ENCODE measurements at places on chromosomes 5 and 9. TPM values are rescaled to one million over a fixed set of nuclear protein-coding genes. Genes with fewer than 3 reads are reported as not detected.

Gene RETREG1
- total RNA-seq = 0.91 TPM

Gene ATP6V1G1
- 118 TPM for total RNA-seq

Gene FGFR4
- total RNA-seq = 1.7 TPM

GRCh38 chr9:68779558-68780379, 74.7 kb downstream of the PIP5K1B start:
- peaks cover 8% of the 10 kb centered on the region for H3K27me3 ChIP-seq
- H3K4me3 ChIP-seq = no peak overlapping the region
- H3K36me3 ChIP-seq = no peaks in the 10 kb centered on the region
- peak; percentile 98 for DNase-seq

GRCh38 chr9:135480071-135480939, 723 bp downstream of the PPP1R26 start:
- peak overlapping the region; percentile 23 for H3K27ac ChIP-seq
- peaks cover 9% of the 10 kb centered on the region for H3K36me3 ChIP-seq
- no peak for DNase-seq
- peaks cover 10% of the 10 kb centered on the region for H3K4me1 ChIP-seq

GRCh38 chr5:82167372-82167935, 110.7 kb downstream of the RPS23 start:
- no peak for DNase-seq
- no peaks in the 10 kb centered on the region for H3K27me3 ChIP-seq
- no peak overlapping the region for H3K27ac ChIP-seq
- H3K4me3 ChIP-seq = no peak overlapping the region

DNA sequence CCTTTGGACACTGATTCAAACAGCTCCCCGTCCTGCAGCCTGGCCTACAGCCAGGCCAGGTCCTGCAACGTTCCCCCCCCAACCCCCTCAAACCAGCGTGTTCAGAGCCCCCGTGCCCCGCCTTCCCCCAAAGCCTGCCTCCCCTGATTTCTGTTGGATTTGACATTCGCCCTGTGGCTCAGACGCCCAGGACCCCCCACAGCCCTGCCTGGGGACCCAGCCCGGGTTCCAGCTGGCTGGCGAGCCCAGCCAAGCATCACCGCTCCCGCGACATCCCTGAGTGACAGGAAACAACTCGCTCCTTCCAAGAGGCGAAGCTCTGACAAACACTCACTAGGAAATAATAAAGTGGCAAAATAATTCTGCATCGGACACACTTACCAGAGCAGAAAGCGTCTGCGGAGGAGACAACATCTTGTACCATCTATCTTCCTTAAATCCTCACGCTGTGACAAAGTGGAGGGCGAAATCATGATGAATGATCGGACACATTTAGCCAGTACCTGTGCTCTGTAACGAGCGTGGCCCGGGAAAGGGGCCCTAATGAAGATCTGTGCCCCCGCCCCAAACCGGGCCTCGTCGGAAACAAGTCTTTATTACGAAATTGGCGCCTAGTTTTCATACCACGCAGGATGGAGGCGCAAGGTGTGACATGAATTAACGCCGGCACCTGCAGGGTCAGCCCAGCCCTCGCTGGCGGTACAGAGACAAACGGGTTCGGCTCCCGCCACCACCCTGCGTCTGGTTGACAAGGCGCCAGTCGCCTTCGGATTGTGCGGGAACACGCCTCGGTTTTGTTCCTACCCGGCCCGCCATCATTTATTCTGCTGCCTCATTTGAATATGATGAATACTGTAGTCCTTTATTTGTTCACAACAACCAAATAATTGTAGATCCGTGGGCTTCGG, 91.0 kb upstream of the MVB12B start:
- H3K4me1 ChIP-seq = no peaks in the 10 kb centered on the region
- no peak overlapping the region for H3K4me3 ChIP-seq
- H3K27me3 ChIP-seq = peaks cover 11% of the 10 kb centered on the region
- H3K36me3 ChIP-seq = no peaks in the 10 kb centered on the region
- no peak overlapping the region for H3K27ac ChIP-seq

DNA sequence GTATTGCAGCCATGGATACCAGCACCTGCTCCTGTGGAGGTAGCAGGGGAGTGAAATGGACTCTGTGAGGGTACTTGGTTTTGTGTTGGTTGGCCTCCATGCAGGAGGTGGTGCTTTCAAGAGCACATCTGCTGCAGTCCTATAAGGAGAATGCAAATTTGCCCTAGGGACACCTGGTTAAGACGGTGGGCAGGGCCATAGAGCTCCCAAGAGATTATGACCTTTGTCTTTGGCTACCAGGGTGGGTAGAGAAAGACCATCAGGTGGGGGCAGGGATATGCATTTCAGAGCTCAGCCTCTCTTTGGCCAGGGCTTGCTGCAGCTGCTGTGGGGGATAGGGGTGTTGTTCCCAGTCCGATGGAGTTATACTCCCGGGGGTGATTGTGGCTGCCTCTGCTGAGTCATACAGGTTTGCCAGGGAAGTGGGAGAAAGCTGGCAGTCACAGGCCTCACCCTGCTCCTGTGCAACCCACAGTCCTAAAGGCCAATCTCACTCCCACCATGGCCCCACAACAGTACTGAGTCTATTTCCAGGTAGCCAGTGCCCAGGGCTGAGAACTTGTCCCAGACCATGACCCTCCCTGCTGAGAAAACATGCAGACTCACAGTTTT, 14.0 kb upstream of the PDLIM4 start:
- peaks cover 16% of the 10 kb centered on the region for H3K27me3 ChIP-seq
- H3K4me1 ChIP-seq = no peaks in the 10 kb centered on the region
- no peak for DNase-seq
- H3K27ac ChIP-seq = no peak overlapping the region

GRCh38 chr5:140128376-140128775, 2.6 kb downstream of the IGIP start:
- no peaks in the 10 kb centered on the region for H3K36me3 ChIP-seq
- no peak overlapping the region for H3K27ac ChIP-seq
- H3K4me1 ChIP-seq = peaks cover 11% of the 10 kb centered on the region

GRCh38 chr5:79794347-79794746, 104.7 kb downstream of the CMYA5 start:
- H3K4me3 ChIP-seq = no peak overlapping the region
- peaks cover 2% of the 10 kb centered on the region for H3K27me3 ChIP-seq
- no peaks in the 10 kb centered on the region for H3K36me3 ChIP-seq
- no peak overlapping the region for H3K27ac ChIP-seq
- H3K4me1 ChIP-seq = no peaks in the 10 kb centered on the region
- DNase-seq = no peak

GRCh38 chr5:14436801-14437542, 144.6 kb upstream of the OTULINL start:
- H3K4me3 ChIP-seq = no peak overlapping the region
- peaks cover 58% of the 10 kb centered on the region for H3K4me1 ChIP-seq
- peaks cover 17% of the 10 kb centered on the region for H3K36me3 ChIP-seq
- DNase-seq = no peak

GRCh38 chr9:78122631-78123030, 91.0 kb upstream of the GNAQ start:
- H3K4me3 ChIP-seq = no peak overlapping the region
- no peaks in the 10 kb centered on the region for H3K36me3 ChIP-seq
- no peak overlapping the region for H3K27ac ChIP-seq
- no peaks in the 10 kb centered on the region for H3K4me1 ChIP-seq
- peaks cover 52% of the 10 kb centered on the region for H3K27me3 ChIP-seq

DNA sequence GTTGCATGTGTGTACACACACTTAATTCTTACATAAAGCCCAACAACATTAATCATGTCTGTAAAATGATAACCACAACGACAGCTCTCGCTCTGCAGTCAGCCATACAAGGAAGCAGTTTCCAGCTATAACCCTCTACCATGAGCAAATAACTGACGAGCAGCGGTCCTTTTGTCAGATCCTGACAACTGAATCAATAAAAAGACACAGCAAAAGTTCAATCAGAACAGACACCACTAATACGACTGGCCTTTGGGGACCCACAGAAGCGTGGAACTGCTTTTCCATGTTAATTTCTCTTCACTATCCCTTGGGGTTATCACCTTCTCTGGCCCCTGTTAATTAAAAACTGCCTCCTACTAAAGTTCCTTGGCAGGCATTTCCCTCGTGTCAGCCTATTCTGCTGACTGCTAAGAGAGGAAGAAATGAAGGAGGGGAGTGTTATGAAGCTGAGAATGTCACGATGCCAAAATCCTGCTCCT, 722.8 kb upstream of the GRAMD2B start:
- H3K27ac ChIP-seq = no peak overlapping the region
- H3K4me3 ChIP-seq = no peak overlapping the region
- no peak for DNase-seq

DNA sequence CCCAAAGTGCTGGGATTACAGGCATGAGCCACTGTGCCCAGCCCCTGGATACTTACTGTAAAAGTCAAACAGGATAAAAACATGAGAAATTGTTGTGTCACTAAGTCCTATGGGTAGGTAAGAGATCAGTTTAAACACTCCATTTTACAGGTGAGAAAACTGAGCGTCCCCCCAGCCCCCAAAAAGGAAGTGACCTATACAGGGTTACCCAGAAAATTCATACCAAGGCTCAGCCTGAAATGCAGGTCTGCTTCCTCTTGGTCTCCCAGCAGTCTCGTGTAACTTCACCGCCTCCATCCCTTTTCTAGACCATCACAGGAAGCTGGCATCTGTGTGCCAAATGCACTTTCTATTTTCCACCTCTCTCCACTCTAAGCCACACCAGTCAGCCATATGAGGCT, 57.2 kb downstream of the TMOD1 start:
- no peaks in the 10 kb centered on the region for H3K4me1 ChIP-seq
- H3K36me3 ChIP-seq = no peaks in the 10 kb centered on the region
- H3K27me3 ChIP-seq = peaks cover 26% of the 10 kb centered on the region

DNA sequence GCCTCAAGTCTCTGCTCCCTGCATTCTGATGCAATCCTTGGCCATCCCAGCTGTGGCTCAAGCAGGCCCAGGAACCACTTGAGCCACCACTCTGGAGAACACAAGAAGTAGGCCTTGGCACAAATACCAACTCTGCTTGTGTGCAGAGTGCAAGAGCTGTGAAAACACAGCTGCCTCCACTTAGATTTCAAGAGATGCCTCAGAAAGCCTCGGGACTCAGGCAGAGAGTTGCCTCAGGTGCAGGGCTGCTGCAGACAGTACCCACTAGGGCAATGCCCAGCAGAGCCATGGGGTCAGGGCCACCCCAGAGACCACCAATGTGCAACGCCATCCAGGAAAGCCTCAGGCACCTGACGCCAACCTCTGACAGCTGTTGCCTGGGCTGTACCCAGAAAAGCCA, 82.4 kb downstream of the FREM1 start:
- no peak overlapping the region for H3K4me3 ChIP-seq
- no peak overlapping the region for H3K27ac ChIP-seq
- peaks cover 3% of the 10 kb centered on the region for H3K27me3 ChIP-seq

GRCh38 chr9:76810377-76810957, 46.2 kb downstream of the PCA3 start:
- H3K27ac ChIP-seq = no peak overlapping the region
- no peak overlapping the region for H3K4me3 ChIP-seq
- no peak for DNase-seq
- H3K4me1 ChIP-seq = no peaks in the 10 kb centered on the region
- no peaks in the 10 kb centered on the region for H3K36me3 ChIP-seq
- H3K27me3 ChIP-seq = peaks cover 24% of the 10 kb centered on the region

GRCh38 chr9:78439866-78440830, 143.2 kb downstream of the PSAT1 start:
- H3K4me3 ChIP-seq = peak overlapping the region; percentile 66
- H3K4me1 ChIP-seq = peaks cover 22% of the 10 kb centered on the region
- H3K27me3 ChIP-seq = no peaks in the 10 kb centered on the region
- no peaks in the 10 kb centered on the region for H3K36me3 ChIP-seq
- no peak overlapping the region for H3K27ac ChIP-seq
- no peak for DNase-seq

DNA sequence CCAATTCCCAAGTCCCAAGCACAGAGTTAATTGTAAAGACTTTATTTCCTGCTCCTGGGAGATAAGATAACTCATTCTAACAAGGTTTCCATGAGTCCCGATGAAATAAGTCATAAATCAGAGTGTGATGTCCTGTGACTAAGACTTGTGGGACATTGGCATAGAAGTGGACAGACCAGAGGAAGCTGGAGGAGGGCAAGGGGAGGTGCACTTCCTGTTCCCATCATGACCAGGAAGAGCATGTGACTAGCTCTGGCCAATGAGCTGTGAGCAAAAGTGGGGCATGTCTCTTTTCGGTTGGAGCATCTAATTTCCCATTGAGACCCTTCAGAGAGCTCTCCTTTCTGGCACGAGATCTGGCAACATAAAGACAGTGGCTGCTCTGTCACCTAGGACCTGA, 100.4 kb downstream of the ZNF354C start:
- no peak overlapping the region for H3K4me3 ChIP-seq
- DNase-seq = no peak
- no peak overlapping the region for H3K27ac ChIP-seq
- no peaks in the 10 kb centered on the region for H3K27me3 ChIP-seq

DNA sequence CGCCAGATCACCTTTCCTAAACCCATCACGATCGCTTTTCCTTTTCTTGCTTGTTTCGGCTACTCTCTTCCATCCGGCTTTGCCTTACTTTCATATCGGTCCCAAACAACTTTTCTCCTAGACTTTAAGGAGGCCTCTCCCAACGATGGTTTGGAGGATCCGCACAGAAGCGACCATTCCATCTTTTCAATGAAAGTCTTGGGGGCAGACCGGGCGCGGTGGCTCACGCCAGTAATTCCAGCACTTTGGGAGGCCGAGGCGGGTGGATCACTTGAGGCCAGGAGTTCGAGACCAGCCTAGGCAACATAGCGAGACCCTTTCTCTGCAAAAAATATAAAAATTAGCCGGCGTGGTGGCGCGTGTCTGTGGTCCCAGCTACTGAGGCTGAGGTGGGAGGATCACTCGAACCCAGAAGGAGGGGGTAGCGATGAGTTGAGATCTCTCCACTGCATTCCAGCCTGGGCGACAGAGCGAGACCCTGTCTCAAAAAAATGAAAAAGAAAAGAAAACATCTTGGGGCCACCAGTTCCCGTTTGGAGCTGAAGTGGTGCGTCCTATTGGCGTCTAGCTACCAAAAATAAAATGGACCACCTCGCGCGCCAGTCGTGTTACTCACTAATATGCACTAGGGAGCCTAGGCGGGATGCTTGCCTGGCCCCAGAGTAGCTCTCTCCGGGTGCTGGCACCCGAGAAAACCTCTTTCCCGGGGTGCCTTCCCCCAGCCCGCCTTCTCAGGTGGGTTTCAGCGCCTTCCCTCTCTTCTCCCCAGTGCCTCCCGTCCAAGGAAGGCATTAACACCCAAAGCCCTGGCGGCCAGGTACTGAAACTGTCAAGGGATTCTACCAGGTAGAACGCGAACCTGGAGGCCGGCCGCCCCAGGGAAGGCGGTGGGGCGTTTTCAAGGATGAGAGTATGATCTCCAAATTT, 800 bp upstream of the AP3B1 start:
- peak overlapping the region; percentile 99 for H3K4me3 ChIP-seq
- H3K27me3 ChIP-seq = no peaks in the 10 kb centered on the region
- DNase-seq = no peak
- H3K4me1 ChIP-seq = peaks cover 34% of the 10 kb centered on the region
